ENCODE measurements at places on chromosomes 16 and 17. TPM values are rescaled to one million over a fixed set of nuclear protein-coding genes. Genes with fewer than 3 reads are reported as not detected.
A peak's percentile ranks its signal among the peaks of the same experiment; 100 is the strongest.

Gene VTN
- polyA plus RNA-seq, result 230 TPM

GRCh38 chr17:51120357-51120738 lies 320 bp downstream of the SPAG9 start:
- DNase-seq, result no peak

Gene CCL1
- not detected for polyA plus RNA-seq

- DNase-seq, result no peak
Observed at GRCh38 chr16:5850632-5851392, 753.2 kb upstream of the EEF2KMT start.

Gene TAC4
- not detected for polyA plus RNA-seq

Gene SLC6A2
- polyA plus RNA-seq, result 0.62 TPM

DNA sequence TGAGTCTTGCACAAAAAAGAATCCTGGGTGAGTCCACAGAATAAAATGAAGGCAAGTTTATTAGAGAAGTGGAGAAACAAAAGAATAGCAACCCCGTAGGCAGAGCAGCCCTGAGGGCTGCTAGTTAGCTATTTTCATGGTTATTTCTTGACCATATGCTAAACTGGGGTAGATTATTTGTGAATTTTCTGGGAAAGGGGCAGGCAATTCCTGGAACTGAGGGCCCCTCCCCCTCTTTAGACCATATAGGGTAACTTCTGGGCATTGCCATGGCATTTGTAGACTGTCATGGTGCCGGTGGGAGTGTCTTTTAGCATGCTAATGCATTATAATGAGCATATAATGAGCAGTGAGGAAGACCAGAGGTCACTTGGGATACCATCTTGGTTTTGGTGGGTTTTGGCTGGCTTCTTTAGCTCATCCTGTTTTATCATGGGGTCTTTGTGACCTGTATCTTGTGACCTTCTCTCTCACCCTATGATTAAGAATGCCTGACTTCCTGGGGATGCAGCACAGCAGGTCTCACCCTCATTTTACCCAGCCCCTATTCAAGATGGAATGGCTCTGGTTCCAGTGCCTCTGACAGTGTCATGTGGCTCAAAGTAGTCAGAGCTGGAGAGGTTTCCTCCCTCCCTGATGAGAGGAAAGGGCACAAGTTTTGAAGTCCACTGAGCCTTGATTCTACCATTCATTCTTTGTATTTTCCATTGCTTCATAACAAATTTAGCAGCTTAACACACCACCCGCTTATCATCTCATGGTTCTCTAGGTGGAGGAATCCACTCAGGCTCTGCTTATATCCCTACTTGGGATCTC lies 55.7 kb upstream of the LGALS9 start:
- no peak for DNase-seq

Gene CCL13
- polyA plus RNA-seq, result not detected

- DNase-seq, result no peak
Observed at GRCh38 chr17:64297467-64298088, 34.5 kb upstream of the TEX2 start.

DNA sequence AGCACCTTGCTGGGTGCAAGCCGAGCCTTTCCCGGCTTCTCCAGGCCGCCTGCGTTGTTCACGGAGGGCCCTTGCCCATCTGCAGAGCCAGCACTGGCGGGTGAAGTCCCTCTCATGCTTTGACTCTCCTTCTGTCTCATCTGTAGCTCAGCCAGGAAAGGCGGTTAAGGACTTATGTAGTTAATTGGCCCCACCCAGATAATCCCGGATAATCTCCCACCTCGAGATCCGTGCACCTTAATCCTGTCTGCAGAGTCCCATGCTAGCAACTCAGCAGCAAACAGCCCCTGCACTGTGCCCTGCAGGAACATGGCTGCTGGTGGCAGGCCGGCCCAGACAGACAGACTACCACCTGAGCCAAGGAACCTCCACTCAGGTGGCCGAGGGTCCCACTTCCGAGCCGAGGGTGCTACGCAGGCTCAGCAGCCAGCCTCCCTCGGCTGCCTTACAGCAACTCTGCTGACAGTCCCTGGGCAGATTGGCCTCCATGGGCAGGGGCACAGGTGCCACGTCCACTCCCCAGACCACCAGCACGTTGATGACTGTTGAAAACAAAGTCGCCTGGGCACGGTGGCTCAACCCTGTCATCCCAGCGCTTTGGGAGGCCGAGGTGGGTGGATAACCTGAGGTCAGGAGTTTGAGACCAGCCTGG lies 16.9 kb downstream of the RAB40C start:
- no peak for DNase-seq

DNA sequence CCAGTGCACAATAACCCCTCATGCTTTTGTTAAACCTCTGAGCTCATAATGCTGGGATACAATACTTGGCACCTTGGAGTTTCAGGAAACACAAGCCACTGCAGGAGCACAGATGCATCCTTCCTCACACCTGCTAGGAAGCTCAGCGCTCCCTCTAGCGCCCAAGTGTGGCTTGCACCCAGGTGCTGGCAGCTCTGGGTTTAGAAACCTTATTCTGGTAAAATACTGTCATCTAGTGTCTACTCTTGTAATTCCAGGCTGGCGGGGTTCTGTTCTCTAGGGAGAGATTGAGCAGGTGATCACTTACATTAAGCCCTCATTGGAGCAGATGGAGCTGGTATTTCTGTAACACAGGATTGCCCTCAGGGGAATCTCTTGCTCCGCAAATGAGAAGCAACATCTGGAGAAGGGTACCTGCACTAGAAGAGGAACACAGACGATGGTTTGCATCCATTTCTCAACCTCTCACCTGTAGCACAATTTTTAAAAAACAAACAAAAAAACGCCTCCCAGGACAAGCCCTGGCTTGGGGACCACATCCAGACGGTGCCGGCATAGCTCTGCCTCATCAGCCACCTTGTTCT lies 1.5 kb downstream of the CCL1 start:
- peak; percentile 78 for DNase-seq

GRCh38 chr17:8436844-8437171 lies 1.1 kb downstream of the NDEL1 start:
- DNase-seq, result no peak

DNA sequence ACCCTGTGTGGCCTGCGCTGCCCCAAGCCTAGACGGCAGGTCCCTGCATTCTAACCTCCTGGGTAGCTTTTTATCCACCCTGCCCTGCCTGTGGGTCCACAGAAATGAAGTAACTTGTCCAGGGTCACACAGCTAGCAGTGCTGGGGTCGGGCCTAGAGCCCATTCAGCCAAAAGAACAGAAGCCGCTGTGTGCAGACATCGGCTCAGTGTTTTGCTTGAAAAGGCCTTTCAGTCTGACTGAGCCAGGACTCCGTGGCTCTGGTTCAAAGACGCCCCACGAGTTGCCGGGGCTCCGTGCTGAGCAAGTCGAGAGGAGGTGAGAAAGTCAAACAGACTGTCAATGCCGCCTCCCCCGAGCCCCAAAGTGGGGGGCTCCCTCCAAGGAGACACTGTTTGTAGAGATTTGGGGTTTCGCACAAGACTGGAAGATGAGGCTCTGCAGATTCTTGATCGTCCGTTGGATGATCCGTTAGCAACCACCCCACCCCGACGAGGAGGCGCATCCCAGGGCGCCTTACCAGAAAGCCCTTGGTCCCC lies 226.2 kb downstream of the NTN1 start:
- no peak for DNase-seq

Gene SLC47A1
- 42.1 TPM for polyA plus RNA-seq

DNA sequence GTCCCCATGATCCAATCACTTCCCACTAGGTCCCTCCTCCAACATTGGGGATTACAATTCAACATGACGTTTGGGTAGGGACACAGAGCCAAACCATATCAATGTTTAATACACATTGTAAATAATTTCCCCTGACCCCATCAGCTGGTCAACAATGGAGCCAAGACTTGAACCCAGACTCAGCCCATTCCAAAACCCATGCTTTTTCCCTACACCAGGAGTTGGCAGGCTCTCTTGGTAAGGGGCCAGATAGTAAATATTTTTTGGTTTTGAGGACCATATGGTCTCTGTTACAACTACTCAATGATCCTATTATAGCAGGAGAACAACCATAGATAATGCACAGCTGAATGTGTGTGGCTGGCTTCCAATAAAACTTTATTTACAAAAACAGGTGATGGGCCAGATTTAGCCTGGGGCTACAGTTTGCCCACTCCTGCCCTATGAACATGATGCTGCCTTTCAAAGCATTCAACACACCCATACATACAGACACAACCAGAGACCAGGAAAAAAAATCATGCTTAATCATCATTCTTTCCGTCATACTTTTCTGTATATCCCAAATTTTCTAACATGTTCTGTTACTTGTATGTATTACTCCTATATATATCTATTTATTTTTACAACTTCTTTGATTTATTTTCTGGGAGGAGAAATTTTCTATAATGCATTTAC lies 22.1 kb upstream of the MSI2 start:
- no peak for DNase-seq

Gene KRTAP9-4
- not detected for polyA plus RNA-seq

Gene ABCA9
- 0.03 TPM for polyA plus RNA-seq

DNA sequence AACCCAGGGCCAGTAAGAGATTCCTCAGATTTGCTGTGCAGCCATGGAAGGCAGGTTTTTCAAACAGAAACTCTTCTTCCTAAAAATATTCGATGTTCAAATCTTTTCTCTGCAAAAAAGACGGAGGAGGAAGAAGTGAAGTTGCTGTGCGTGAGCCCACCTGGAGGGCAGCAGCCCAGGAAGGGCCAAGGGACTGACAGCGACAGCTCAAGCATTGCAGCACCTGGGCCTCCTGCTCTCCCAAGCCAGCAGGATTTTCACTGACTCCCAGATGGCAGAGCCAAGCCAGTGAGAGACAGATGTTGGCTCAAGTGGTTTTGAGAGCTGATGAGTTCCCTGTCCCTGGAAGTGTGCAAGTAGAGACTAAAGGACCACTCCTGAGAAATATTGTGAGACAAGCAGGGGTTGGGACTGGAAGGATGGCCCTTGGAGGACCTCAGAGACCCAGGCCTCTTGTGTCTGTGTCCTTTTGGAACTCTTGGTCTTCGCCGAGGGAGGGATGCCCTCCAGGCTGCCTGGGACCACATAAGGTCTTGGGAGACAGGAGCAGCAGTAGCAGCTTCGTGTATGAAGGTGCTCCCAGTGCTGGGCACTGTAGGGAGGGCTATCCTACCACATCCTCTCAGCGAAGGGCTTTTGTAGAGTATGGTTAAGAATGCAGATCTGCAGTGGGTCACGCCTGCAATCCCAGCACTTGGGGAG lies 29.3 kb upstream of the TNFRSF13B start:
- DNase-seq, result no peak

- no peak for DNase-seq
Observed at GRCh38 chr16:70364399-70364798, 17.7 kb downstream of the DDX19A start.

DNA sequence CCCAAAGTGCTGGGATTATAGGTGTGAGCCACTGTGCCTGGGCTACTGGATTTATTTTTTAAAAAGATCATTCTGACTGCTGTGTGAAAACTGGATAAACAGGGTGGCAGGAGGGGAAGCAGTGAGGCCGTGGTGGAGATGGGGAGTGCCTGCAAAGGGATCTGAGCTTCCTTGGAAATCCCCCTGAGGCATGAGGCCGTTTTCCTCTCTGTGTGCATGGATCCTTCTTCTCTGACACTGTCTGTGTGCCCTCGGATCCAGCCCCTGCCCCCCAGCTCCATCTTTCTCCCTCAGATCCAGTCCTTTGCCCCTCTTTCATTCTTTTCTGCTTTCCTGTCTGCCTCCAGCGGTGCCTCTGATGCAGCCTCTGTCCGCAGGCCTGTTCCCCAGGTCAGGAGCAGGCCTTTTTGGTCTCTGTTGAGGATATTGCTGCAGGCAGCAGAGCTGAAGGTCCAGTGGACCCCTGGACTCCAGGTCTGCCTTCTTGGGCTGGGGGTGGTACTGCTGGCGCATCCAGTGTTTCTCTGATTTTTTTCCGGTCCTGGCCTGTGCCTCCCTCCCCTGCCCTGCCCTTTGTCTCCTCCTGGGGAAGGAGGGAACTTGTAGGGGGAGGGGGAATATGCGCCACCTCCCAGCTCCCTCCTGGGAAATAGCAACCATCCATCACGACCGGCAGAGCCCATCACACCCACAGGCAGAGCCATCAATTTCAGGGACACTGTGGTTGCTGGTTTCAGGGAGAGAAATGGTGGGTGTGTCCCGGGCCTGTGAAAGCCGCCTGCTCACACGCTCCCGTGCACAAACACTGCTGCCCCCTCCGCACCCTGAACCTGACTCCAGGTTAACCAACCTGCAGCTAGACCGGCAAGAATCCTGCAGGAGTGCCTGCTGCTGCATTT lies 17.0 kb downstream of the MGAT5B start:
- DNase-seq, result no peak

DNA sequence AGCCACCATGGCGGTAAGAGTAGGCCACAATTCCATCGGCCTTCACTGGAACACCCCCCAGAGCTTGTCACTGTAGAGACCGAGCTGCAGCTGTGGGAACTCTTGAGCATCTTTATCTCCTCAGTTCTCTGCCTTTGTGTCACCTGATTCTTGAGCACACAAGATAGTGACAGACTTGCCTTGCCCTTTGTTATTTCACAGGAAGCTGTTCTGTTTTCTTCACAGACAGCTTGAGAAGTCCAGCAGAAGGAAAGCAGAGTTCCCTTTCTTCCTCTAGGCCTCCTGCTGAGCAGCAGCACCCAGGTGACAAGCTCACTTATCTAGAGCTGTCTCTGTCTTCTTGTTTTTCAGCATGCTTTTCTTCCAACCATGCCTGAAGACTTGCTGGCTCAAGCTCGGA lies 38.4 kb upstream of the ENDOV start:
- no peak for DNase-seq
